ENCODE measurements at places on chromosomes 12 and 14. TPM values are rescaled to one million over a fixed set of nuclear protein-coding genes. Genes with fewer than 3 reads are reported as not detected.

DNA sequence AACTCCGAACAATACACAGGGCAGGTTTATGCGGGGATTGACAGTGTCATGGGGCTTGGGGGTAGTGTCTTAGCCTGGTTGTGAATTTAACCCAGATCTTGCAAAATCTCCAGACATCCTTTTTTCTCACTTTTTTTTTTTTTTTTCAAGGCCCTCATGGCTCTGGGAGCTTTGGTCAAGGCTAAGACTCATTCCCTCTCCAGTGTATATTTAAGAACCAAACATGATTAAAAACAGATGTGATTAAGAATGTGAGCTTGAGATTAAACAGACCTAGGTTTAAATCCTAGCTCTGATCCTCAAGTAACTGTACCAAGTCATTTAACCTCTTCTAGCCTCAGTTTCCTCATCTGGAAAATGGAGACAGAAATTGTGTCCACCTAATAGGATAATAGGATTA is 151.7 kb upstream of the FUT8 start:
- DNase-seq: no peak

- no peak for DNase-seq
Observed at GRCh38 chr12:67832155-67832554, 157.1 kb upstream of the IFNG-AS1 start.

DNA sequence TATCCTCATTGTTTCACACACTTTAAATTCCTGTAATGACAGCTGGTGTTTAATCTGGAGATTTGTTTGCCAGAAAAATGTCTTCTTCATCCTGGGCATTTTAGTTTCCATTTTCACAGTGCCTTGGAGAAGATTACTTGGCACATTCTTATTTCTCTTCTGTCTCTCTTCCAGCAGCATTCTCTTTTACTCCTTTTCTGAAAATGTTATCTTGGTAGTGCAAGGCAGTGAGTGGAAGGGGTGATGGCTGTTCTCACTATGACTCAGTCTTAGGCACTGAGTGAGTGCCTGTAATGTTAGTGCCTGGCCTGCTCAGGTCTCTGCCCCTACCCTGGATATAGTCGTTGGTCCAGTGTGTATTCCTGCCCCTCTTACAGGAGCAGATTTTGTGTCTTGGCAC is 13.1 kb downstream of the CLECL1 start:
- no peak for DNase-seq

DNA sequence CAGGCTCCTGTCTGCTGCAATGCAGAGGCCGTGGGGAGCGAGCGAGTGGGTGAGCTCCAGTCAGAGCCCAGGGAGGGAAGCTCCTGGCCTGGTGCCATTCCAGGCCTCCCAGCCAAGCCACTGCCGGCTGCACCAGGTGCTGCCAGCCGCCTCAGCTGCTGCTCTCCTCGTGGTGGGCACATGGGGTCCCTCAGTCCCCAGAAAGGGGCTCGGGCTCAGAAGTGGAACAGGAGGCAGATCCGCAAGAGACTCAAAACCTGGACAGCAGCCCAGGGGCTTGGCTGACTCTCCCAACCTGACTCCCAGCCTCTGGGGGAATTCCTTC is 2.4 kb downstream of the ABCB9 start:
- DNase-seq: no peak

DNA sequence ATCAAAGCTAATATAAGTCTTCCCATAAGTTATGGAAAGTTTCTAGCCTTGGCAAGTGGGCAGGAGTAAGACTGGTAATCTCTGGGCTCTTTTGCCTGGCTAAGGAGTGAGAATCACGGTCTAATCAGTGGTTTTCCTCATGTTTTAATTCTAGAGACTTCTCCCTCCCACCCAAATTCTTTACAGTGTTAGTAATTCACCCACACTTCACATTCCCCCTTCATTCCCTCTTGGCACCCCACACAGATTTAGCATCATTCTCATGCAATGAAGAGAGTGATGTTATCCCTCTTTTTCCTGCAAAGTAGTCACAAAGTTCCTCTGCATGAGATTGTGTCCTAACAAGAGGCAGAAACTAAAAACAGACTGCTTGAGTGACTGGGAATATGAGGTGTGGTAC is 28.6 kb upstream of the CACNA2D4 start:
- no peak for DNase-seq

DNA sequence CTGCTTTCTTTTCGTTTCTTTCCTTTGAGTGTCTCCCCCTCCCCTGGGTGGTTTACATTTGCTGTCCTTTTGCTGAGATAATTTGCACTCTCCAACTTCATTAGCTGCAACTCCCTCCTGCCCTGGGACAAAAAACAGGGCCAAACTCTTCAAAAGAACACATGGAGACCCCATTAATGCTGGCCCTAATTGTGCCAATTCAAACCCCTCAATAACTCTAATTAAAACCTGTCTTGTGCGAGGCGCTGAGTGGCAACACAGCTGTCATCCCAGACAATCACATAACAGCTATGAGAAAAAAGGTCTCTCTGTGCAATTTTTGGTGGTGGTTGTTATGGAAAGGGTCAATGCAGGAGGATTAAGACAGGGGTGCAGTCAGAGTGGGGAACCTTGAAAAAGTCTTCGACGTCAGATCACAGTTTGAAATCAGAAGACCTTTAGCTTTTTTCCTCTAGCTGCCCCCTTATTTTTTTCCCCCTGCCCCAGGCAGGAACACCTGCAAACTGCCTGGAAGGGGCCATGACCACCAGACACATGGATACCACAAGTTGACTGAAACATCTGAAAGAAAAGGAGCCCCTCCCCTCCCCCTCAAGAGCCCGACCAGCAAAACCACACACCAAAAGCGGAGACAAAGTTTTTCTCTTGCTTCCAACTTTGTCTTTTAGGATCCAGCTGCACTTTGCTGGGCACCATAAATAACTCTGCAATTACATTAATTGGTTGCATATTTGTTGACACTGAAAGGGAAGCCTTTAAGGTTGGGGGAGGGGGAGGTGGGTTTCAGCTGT is 26.5 kb upstream of the SMOC1 start:
- DNase-seq: no peak

DNA sequence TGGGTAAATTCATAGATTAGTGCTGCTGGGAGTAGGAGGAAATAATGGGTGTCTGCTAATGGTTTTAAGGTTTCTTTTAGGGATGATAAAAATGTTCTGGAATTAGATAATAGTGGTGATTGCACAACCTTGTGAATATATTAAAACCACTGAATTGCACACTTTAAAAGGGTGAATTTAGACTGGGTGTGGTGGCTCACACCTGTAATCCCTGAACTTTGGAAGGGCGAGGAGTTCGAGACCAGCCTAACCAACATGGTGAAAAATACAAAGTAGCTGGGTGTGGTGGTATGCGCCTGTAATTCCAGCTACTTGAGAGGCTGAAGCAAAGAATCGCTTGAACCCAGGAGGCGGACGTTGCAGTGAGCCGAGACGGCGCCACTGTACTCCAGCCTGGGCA is 1.3 kb downstream of the RAD52 start:
- DNase-seq: no peak

DNA sequence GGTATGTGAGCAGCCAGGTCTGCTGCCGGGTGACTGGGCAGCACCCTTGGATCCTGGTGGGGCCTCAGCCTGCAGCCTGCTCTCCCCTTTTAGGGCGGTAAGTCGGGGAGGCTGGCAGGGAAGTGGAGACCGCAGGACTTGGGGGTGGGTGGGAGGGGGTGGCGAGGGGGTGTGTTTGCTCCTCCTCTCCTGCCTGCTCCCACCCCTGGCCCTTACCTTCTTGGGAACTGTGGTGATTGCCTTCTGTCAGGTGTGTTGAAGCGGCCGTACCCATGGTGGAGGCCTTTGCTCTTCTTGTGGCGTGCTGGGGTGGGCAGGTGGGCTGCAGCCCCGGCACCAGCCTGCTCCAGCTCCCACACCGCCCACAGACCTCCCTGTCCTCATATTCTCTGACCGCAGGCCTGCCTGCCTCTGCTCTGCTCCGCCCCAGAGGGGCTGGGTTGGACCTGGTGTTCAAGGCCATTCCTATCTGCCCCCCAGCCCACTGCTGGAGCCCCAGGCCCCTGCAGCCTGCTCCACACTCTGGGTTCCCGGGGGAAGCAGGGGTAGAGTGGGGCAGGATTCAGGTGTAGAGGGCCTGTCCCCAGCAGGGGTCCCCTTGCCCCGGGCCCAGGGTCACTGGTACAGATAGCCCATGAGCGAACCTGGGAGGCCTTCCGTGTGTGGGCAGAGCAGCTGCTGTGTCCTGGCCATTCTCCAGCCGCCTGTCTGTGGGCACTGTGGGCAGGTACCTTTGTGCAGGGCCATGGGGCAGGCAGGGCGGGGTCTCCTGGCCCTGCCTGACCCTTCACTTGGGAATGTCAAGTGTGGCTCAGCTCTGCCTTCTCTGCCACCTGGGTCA is 5.2 kb downstream of the TEDC1 start:
- DNase-seq: no peak

GRCh38 chr12:72546106-72546505 is 273.9 kb downstream of the TRHDE start:
- DNase-seq: no peak

DNA sequence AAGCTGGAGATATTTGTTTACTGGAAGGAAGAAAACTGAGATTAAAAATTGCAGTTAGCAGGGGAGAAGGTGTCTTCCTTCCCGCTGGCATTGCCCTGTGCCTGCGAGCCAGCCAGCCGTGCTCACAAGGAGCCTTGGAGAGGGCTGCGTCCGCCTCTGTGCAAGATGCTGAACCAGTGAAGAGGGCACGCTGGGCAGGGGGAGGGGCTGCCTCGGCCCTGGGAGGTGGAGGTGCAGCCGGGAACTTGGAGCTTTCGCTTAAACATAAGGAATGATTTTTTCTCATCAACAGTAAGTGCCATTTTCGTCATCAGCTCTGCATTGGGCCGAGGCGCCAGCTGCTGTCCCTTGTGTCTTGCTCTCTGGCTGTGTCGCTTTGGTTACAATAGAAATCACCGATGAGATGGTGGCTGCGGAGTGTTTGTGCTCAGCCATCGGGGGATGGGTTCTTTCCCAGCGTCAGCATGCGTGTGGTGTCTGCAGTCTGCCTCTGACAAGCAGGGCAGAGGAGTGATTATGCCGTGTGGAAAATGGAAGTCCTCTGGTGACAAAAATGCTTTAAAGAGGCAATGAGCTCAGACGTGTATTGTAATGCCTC is 97.3 kb downstream of the ESR2 start:
- DNase-seq: peak; percentile 45

GRCh38 chr14:54474232-54474793 is 14.5 kb downstream of the GMFB start:
- no peak for DNase-seq

DNA sequence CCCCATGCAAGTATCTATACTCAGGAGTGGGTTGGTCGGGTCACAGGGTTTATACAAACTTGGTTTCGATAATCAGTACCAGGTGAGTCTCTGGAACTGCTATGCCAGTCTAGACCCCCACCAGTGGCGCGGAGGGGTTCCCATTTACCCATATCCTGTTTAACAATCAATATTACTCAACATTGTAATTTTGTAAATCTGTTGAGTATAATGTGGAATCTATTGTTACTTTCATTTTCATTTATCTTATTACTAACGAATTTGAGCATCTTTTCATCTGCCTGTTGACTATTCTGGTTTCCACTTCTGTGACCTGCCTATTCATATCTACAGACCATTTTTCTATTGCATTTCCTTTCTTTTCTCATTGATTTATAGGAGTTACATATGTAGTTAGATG is 275.2 kb upstream of the CRY1 start:
- DNase-seq: no peak

DNA sequence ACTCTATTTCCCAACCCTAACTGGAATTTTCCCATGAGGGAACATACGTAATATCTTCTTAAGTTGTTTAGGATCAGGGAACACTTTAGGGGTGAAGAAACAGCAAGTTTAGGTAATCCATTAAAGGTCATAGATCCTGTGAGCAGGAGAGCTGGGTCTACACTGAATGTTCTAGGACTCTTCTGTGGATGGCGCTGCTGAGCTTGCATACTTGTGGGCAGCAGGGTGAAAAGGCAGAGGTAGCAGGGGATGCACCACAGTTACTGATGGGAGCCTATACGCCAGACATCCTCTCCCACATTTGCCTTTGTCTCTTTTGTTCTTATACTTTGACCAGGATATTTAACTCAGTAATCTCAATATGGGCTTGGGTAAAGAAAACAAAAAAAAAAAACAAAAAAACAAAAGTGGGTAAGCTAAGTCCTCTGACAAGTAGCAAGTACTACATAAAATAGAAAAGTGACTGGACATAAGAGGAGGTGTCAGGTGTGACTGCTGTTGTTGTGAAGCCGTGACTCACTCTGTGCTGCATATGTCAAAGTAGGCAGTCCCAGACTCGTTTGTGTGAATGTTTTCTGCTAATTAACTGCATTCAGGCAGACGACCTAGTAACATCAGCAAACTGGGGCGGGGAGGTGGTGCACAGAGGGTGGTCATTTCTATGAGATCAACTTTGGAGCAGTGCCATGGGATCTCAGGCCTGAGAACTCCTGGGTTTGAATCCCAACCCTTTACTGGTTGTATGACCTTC is 31.6 kb downstream of the NEUROD4 start:
- no peak for DNase-seq

Gene CCDC63
- not detected for polyA plus RNA-seq

Gene TTC6
- polyA plus RNA-seq: 0.19 TPM

Gene ARHGEF40
- polyA plus RNA-seq: 87.0 TPM

Gene FLRT2
- polyA plus RNA-seq: 215 TPM

Gene TMEM52B
- polyA plus RNA-seq: 127 TPM

Gene LRP1-AS
- polyA plus RNA-seq: not detected

Measured in renal cortex interstitium (tissue), 15 donors.